ENCODE measurements at places on chromosomes 4 and X.

- DNase-seq: no peak
Measured at GRCh38 chr4:70110917-70111316, 43.1 kb upstream of the PRR27 start.

DNA sequence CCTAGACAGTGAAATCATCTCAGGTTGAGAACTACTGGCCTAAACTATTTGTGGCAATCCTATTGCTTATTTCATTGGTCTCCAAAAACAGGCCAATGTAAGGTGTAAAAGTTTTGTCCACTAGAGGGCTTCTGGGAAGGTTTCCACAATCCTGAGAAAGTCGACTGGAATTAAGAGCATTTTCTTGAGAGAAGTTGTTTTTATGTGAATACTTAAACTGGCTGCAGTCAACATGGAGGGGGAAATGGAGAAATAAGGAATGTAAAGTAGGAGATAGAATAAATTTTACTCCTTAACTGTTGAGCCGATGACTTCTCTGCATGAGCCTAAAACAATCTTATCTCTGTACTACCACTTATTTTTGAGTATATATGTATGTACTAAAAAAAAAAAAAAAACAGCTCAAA lies 11.0 kb upstream of the EIF4E start:
- DNase-seq: peak; percentile 55

GRCh38 chr4:23061431-23061830 lies 368.7 kb downstream of the GBA3 start:
- no peak for DNase-seq

DNA sequence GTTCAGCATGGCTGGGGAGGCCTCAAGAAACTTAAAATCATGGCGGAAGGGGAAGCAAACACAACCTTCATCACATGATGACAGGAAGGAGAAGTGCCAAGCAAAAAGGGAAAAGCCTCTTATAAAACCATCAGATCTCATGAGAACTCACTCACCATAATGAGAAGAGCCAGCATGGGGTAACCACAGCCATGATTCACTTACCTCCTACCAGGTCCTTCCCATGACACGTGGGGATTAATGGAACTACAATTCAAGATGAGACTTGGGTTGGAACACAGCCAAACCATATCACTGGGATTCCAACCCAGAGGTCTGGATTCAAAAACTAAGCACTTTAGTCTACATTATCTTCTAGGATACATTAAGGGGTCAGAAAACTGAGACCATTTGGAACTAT lies 609.6 kb upstream of the SPANXN1 start:
- DNase-seq: no peak

GRCh38 chr4:874971-875817 lies 49.3 kb upstream of the CPLX1 start:
- DNase-seq: no peak

- DNase-seq: no peak
Measured at GRCh38 chrX:131958724-131959123, 64.4 kb upstream of the STK26 start.

DNA sequence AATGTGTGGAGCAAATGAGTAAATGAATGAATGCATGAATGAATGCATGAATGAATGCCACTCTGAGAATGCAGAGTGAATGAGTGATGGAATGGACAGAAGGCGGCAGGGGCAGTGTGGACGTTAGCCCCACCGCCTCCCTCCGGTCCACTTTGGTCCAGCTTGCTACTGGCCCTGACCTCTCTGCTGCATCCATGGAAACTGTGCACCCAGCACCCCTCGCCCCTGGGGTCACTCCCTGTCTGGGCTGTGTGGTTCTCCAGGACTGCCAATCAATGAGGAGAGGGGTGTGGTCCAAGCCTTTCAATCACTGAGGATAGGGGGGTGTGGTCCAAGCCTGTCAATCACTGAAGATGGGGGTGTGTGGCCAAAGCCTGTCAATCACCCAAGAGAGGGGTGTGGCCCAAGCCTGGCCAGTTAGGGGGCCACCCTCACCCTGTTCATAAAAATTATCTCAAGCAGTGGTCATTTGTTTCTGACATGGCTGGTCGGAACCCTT lies 39.2 kb upstream of the ASMTL start:
- DNase-seq: peak; percentile 90

DNA sequence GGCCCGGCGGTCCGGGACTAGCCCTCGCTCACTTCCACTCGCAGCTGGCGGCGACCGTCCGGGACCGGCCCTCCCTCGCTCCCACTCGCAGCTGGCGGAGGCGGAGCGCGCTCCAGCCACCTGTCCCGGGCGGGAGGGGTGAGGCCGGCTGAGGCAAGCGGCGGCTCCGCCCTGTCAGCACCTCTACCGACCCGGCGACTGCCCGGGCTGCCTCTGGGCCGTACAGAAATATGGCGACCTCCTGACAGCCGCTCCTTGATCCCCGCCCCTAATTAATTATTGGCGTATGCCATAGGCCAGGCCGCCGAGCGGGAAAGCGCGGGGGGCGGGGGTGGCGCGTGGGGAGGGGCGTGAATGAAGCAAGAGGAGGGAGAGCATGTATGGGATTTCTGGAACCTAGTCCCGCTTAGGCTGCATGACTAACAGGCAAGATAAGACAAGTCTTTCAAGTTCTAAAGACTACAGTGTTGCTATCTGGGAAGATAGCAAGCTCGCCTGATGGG lies at the start of gene MORC4:
Gene MORC4, minus strand, starts transcription at position 200 of the 503 bp plus-strand sequence. CDS start 243 bp downstream, outside the sequence.
- peak; percentile 92 for DNase-seq

DNA sequence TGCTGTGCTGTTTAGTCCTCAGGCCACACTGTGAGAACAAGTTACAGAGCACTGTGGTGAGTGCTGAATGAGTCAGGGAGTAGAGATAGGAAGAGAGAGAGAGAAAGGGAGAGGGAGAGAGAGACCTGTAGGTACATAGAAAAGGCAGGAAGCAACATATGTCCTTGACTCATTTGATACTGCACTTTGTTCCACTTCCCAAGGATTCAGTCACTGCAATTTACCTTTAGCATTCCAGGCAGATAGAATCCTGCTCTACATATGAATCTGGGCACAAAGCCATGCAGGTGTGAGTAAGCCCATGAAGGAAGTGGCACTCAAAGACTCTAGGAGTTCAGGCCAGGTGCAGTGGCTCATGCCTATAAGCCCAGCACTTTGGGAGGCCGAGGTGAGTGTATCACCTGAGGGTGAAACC lies 1.0 kb upstream of the DAPP1 start:
- no peak for DNase-seq

DNA sequence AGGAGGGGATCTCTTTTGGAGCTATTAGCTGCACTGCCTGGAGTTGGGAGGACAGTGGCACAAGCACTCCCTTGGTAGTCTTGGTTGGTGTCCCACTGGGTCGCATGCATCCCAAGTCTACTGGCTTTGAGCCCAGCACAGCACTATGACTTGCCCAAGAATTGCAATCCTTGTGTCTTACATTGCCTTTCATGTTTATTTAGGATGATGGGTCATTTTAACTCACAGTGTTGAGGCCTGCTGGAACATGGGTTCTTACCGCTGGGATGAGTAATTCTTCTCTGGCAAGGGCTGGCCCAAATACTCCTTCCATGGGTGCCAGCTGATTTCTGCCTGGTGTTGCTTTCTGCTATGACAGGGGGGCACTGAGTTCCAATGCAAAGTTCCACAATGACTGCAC lies 185.5 kb downstream of the TEX13C start:
- no peak for DNase-seq

- no peak for DNase-seq
Measured at GRCh38 chr4:155696726-155697125, 30.1 kb downstream of the GUCY1A1 start.

DNA sequence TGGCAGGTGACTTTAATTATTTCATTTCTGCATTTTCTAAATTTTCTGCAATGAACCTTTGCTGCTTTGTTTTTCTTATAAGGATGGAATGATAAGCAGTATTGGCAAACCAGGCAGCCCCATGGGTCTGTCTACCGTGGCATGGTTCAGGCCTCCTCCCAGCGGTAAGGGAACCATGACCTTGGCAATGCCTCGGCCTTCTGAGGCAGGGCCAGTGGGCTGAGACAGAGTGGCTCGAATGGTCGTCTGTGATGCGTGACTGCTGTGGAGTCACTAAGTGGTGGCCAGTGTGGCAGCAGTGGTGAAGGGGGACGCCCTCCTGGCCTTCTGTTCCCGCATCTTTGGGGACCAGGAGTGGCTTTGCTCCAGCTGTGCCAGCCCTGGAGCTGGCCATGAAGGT lies 43.6 kb upstream of the GRPEL1 start:
- no peak for DNase-seq

DNA sequence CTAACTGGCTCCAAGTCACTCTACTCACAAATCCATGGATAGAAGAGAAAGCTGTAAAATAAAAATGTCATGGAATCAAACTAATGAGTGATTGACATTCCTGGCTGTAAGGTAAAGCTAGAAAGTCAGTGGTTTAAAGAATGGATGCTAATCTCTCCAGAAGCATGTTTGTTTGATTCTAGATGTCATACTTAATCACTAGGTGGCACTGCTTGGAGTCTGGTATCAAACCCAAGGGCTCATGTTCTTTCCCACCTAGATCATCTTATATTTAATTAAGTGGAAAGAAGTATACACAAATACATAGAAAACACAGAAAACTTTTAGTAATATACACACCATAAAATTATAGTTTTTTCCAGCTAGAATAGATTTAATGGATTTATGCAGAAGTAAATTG lies 2666.6 kb downstream of the PCDH7 start:
- no peak for DNase-seq

- DNase-seq: no peak
Measured at GRCh38 chrX:134000260-134001245, 15.2 kb upstream of the GPC3 start.

- no peak for DNase-seq
Measured at GRCh38 chr4:155060419-155060818, 148.0 kb upstream of the NPY2R start.

DNA sequence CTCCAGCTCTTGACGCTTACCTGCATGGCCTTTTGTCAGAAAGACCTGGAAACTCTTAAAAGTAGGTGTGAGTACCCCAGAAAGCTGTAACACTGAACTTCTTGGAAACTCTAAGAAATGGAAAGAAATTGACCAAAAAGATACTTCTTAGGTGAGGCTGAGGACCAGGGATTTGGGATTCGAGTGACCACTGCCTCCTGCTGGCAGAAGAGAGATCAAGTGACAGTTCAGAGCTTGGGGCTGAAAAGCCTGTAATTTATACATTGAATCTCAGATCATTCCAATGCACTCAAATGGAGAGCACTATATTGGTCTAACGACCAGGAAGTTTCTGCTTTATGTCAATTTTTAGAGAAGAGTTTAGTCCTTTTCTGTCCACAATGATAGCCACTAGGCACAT lies 204.6 kb downstream of the PDGFRA start:
- DNase-seq: peak; percentile 72
